ENCODE measurements at places on chromosomes 6 and 20. TPM values are rescaled to one million over a fixed set of nuclear protein-coding genes. Genes with fewer than 3 reads are reported as not detected.

DNA sequence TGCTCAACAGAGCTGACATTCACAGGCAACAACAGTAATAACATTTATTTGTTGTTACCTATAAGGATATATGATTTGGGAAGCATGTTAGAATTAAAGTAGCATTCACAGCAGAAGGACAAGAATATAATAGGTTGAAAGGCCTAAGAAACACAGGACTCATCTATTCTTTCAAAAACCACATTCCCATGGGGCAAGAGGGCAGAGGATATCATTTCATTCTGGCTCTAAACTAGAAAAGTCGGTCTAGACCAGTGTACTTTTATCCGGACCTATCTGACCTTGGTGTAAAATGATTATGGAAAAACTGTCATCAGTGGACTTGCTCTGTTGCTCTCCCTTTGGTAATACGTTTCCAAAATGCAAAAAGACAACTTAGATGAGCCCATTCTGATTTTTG, 914.7 kb upstream of the CITED2 start:
- DNase-seq, result no peak

- DNase-seq, result peak; percentile 45
Measured at GRCh38 chr20:10531848-10532247, 96.7 kb downstream of the SLX4IP start.

Gene OR5V1
- total RNA-seq, result not detected

- DNase-seq, result peak; percentile 4
Measured at GRCh38 chr20:1669304-1669703, 11.7 kb upstream of the SIRPG start.

Gene RAB44
- total RNA-seq, result under 0.01 TPM

DNA sequence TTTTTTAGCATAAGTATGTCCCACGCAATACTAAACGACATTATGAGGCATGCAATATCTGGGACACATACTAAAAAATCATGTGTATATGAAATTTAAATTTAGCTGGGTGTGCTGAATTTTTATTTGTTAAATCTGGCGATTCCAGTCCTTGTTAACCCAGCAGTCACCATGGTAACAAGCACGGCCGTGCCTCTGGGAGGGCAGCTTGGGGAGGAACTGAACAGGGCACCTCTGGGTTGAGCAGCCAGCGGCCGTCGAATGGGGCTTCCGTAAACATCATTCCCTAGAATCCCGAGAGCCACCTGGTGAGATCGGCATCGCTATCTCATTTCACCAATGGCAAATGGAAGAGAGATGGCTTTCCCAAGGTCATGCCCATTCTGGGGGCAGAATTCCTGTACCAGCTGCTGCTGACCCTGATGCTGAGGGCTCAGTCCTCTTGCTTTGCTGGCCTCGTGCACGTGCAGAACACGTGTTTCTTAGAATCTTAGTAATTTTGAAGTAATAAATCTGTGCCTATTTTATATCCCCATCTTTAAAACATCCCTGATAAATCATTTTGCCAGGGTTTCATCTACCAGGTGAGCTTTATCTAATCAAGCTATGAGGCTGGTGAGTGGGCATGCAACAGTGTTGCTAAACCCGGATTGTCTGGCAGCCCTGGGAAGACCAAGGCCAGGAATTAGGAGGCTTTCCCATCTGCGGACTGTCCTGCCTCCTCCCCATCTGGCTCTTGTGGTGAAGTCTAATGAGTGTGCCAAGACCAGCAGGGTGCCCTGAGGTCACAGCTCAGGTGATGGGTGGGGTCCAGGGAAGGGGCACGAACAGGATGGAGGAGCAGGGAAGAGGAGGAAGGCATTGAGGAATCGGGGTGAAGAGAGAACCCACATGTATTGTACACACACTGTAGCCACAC, 85.1 kb downstream of the AGPAT4 start:
- DNase-seq, result no peak

Gene LAMA5
- total RNA-seq, result 35.1 TPM

Gene FAM217A
- not detected for total RNA-seq

- DNase-seq, result no peak
Measured at GRCh38 chr20:58233881-58234528, 5.6 kb upstream of the ANKRD60 start.

GRCh38 chr6:169592558-169592957, 109.3 kb downstream of the WDR27 start:
- DNase-seq, result peak; percentile 80

DNA sequence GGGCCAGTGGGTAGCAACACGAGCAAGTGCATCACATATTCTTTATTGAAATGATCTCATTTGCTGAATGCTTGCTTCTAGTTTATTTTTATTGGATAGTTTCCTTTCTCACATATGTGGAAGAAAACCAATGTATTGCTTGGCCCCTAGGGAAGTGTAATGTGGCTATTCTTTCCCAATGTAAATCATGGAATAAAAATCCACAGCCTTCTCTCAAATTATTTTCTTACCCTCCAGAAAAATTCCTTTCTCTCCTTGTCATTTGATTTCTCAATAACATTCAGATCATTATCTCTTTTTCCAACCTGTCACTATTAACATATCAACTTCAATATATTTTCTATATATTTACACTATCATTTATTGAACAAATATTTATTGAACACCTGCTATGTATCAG, 51.9 kb upstream of the PTPRK start:
- no peak for DNase-seq

DNA sequence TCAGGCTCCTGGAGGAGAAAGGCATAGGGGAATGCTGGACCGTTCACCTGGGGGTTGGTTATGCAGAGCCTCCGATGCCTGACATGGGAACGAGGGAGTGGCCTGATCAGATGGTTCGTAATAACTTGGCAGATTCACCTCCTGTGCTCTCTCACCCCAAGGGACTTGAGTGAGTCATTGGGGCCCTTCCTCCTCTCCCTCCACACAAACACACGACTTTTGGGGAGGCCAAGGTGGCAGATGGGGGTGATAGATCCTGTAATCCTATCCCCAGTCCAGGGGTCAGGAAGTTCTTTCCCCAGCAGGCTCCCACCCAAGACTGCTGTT, 45.6 kb upstream of the ARFGEF2 start:
- DNase-seq, result no peak

Gene ZNF341
- total RNA-seq, result 1.3 TPM

DNA sequence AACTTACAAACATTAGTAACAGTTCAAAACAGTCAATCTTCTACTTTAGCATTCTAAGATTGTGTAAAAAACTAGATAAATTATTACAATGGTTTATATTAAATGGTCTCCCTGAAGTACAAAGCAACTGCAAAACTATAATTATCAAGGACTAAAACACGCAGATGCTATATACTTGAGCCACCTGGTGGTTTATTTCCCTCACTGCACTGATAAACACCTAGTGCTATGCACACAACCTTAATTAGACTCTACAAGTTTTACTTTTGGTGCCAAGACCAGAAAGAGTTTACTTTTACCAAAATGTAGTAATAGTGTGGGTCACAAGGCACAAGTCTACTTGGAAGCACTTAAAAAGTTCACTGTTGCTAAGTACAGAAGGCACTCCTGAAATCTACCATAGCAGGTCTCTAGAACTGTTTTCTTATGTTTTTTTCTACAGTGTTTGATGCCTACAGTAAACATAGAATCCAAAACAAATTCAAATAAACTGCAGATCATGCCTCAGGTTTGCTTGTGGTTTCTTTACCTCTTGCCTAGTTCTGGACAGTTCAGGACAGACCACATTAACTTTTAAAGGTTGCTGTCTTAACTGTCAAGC, 49.2 kb downstream of the GMDS start:
- DNase-seq, result peak; percentile 54

DNA sequence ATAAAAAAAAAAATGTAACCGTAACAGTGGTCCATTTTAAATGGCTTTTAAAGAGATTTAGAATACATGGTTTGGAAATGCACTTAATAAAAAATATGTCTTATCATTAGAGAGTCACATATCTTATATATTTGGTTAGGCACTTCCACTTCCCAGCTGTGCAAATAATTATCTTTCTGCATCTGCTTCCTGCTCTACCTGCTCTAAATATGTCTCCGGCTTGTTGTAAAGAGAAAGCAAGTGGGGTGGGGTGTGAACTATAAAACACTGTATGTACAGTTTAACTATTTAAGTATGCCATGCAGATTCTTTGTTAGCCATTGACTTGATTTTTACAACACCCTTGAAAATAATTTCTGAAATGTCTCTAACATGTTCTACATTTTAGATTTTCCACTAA, 106.3 kb downstream of the NKAIN2 start:
- no peak for DNase-seq

GRCh38 chr6:33410711-33411631, at the start of gene PHF1:
TSS of gene PHF1 (plus strand) at chr6:33411014. CDS start at chr6:33412264, 1,250 bp downstream.
- DNase-seq, result peak; percentile 86

Gene GJA10
- total RNA-seq, result not detected

- no peak for DNase-seq
Measured at GRCh38 chr20:33477386-33478234, 12.3 kb upstream of the CBFA2T2 start.

Gene IP6K3
- 2.6 TPM for total RNA-seq

- peak; percentile 55 for DNase-seq
Measured at GRCh38 chr6:106591111-106591825, 38.0 kb downstream of the RTN4IP1 start.

- no peak for DNase-seq
Measured at GRCh38 chr6:157646012-157646411, 177.0 kb upstream of the SNX9 start.

DNA sequence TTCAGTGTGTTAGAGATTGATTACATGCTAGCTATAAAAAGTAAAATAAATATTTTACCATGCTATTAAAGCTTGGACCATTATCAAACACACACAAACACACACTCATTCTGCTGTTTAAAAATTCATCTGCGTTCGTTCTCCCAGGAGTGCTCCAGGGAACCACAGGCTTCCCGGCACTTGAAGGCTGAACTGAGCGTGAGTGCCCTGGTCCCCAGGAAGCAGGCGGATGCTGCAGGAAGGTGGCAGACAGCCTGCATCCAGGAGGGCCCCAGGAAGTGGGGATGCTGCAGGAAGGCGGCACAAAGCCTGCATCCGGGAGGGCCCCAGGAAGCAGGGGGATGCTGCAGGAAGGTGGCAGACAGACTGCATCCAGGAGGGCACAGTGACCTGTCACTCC, 147.2 kb upstream of the SNX9 start:
- DNase-seq, result no peak

GRCh38 chr6:143243786-143244185, 183.1 kb downstream of the AIG1 start:
- DNase-seq, result no peak

GRCh38 chr6:127225497-127225896, 41.2 kb upstream of the RNF146 start:
- no peak for DNase-seq

Gene TINAG
- not detected for total RNA-seq

DNA sequence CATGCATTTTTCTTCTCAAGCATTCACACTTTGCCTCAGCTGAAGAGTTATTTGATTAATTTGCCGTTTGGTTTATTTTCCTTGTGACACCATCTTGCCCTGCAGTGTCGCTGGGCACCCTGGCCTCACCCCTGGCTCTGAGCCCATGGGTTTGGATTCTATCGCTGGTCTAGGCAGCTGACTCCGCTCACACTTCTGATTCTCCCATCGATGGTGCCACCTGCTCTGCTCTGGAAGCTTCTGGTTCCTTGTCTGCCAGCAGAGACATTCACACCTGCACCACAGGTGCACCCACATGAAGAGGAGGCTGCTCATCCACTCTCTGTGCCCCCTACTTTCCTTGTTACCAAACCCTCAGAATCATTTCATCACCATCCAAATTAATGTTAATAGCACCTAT, 291.6 kb upstream of the CDH4 start:
- no peak for DNase-seq

Measured in fibroblast of villous mesenchyme (primary cell).